Muscle of leg (tissue), 16 donors: ENCODE measurements at places on chromosomes 16 and 17. TPM values are rescaled to one million over a fixed set of nuclear protein-coding genes. Genes with fewer than 3 reads are reported as not detected.

The SMIM36 gene
- not detected for total RNA-seq

The TOX3 gene
- total RNA-seq = 0.44 TPM

DNA sequence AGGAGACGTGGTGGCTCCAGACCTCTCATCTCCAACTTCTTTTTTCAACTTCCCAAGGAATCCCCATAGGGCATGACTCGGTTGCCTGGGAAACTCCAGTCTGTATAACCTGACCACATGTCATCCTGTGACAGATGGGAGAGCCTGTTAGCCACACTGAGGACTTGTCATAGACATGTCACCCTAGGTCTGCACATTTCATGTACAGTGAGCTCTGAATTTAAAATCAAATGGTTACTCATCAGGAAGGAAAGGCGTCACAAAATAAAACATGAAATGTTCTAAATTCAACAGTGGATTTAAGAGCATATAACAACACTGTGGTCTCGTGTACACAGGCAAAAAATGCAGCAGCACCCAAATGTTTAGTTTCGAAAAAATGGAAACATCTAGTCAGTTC lies 22.2 kb upstream of the ADAMTS18 start:
- no peak for DNase-seq

DNA sequence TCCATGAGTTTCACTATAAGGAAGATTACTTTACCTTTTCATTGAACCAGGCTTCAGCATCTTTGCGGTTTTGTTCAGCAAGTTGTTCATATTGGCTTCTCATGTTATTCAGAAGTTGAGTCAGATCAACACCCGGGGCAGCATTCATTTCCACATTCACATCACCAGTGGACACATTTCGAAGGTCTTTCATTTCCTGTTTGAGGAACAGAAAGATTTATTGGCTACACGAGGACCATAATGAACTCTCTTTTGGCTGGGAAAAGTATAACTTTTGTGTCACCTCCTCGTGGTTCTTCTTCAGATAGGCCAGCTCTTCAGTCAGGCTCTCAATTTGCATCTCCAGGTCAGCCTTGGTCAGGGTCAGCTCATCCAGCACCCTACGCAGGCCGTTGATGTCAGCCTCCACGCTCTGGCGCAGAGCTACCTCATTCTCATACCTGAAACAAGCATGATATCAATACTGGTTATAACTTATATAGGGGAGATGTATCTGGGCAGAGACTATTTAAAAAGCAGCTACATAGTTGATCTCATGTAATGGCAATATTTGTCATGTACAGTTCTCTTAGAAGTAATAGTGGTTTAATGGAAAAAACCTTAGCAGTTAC lies 2.1 kb downstream of the KRT10 start:
- DNase-seq = no peak

- DNase-seq = peak; percentile 42
These were observed 33.1 kb downstream of the COG4 start for GRCh38 chr16:70490261-70490660.

- no peak for DNase-seq
These were observed 930.9 kb upstream of the CDH8 start for GRCh38 chr16:62967163-62967562.

- no peak for DNase-seq
These were observed 1.4 kb downstream of the RAB40C start for GRCh38 chr16:591231-591630.

GRCh38 chr17:41529491-41529915 lies 1.4 kb upstream of the KRT19 start:
- DNase-seq = no peak

- DNase-seq = no peak
These were observed 9.6 kb upstream of the DLX4 start for GRCh38 chr17:49959183-49959935.

The GRN gene
- 91.2 TPM for total RNA-seq

The HOXB5 gene
- total RNA-seq = 0.13 TPM

The SLFN13 gene
- total RNA-seq = 2.7 TPM

The ASGR2 gene
- total RNA-seq = 0.04 TPM

DNA sequence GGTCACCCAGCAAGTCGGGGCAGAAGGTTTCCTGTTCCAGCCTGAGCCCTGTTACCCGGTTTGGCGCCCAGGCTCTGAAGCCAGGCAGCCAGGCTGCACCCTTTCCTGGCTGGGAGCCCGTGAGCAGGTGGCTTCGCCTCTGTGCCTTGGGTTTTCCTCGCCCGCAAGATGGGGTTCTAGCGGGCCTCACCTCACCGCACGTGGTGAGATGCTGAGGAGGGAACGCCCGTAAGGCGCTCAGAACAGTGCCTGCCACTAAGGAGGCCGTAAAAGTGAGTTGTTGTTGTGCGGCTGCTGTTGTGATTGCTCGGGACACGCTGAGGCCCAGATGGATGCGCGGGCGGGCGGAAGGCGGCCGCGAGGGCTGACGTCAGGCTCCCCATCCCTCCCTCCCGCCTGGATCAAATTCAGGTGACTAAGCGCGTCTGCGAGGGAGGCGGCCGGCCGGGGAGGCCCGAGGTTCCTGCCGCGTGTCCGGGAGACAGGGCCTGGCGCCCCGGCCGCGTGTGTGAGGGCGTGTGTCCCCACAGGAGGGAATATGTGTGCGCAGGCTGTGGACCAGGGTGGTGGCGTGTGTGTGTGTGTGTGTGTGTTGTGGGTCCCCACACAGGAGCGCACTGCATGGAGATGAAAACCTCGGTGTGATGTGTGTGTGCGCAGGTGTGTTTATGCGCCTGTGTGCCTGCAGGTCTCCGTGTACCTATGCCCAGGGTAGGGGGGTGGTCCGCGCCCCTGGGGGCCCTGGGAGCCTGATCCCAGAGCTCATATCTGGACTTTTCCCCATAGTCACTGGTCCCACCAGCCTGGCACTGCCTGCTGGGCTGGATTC lies 4.3 kb downstream of the CAMKK1 start:
- peak; percentile 97 for DNase-seq

GRCh38 chr16:152141-153128 lies at the start of gene HBZ:
Gene HBZ (plus strand): TSS chr16:152644. CDS start chr16:152910, 266 bp downstream.
- no peak for DNase-seq
